Fibroblast of skin of right quadriceps (primary cell): ENCODE measurements at places on chromosomes 4 and X.

DNA sequence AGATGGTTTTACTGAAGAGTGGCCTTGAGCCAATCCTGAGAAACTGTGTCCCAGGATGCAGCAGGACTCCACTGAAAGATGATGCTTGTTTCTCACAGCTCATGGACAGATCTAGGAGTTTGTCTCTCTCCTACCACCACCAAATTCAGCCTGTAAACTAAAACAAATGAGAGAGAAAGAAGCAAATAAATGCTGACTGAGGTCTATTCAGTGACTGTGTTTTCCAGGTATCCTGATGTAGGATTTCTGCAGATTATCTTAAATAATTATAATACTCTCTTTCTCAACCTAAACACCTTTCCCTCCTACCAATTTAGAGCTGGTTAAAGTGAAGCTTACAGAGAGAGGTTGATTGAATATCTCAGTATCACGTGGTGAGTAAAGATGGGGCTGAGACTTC is 599.6 kb upstream of the LCORL start:
- DNase-seq = no peak

GRCh38 chrX:154436983-154437752 is at the start of gene GDI1:
GDI1 (plus strand) TSS chrX:154437154; CDS start chrX:154437255, 101 bp downstream.
- DNase-seq = peak; percentile 63

DNA sequence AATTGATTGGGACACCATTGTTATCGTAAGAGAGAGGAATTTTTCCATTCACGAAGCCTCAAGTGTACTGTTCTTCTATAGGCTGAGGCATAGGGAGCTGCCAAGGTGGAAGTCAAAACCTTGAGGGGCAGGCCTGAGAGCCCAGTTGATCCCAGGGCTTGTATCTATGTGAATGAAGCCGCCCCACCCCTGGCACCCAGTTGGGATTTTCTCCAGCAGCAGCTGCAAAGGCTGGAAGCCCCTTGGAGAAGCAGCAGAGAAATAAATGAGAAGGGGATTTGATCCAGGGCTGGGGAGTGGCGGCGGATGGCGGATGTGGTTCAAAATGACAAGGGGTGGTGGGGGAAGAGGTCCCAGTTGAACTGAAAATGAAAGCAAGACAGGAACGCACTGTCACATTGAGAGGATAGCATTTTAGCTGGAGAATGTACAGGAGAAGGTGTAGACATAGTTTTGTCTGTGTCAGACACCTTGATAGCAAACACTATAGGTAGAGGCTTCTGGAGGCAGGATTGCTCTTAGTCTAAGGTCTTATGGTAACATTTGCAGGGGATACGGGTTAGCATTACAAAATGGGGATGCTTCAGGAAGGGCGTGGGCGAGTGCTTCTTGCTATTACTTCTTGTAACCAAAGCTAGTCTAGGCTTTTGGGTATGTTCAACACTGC is 32.6 kb downstream of the DOCK11 start:
- DNase-seq = no peak

GRCh38 chrX:15816886-15817285 is 26.6 kb downstream of the ZRSR2 start:
- no peak for DNase-seq

DNA sequence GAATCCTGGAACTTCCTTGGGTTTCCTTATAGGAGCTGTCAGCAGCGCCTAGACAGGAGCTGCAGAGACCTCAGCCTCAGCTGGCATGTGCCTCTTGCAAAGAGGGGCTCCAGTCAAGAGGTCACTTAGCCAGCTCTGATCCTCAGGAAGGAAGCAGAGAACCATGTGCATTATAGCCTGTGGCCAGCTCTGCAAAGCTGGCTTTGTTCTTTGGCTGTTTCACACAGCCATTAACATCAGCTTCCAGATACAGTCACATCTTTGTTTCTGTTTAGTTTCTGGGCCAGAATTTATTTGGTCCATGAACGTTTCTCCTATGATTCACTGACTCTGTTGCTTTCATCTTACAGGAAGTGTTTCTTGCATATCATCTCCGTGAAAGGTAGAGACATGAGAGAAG is 92.4 kb downstream of the CC2D2A start:
- DNase-seq = no peak

DNA sequence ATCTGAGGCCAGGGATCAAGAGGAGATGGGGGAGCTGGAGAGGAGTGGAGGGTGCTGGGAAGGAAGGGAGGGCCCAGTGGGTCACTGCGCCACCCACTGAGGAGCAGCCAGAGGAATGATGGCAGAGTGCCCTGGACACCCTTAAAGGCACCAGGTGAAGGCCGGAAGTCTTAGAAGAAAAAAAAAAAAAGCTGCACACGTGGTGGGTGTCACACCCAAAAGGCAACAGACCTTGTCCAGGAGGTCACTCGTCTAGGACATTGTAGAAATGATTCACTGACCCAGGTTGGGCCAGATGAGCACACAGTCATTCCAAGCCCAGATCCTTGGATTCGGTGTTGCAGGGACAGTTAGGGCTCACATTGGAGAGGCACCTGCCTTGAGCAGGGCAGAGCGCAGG is 93.5 kb upstream of the TRIM2 start:
- no peak for DNase-seq

- DNase-seq = peak; percentile 26
Measured at GRCh38 chr4:142856576-142856975, 10.5 kb upstream of the INPP4B start.

DNA sequence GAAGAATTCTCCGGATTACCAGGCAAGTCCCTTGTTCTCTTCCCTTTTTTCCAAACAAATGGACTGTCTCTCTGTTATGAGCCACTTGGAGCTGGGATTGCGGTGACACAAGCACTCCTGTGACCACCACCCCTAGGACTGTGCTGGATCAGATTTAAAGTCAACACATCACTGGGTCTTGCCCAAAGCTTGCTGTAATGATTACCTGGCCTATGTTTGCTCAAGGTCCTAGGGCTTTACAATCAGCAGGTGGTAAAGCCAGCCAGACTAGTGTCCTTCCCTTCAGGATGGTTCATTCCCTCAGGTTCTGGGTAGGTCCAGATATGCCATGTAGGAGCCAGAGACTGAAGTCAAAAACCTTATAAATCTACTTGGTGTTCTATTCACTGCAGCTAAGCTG is 144.7 kb downstream of the COX18 start:
- no peak for DNase-seq

GRCh38 chrX:132615391-132616131 is 126.7 kb upstream of the MBNL3 start:
- peak; percentile 8 for DNase-seq

DNA sequence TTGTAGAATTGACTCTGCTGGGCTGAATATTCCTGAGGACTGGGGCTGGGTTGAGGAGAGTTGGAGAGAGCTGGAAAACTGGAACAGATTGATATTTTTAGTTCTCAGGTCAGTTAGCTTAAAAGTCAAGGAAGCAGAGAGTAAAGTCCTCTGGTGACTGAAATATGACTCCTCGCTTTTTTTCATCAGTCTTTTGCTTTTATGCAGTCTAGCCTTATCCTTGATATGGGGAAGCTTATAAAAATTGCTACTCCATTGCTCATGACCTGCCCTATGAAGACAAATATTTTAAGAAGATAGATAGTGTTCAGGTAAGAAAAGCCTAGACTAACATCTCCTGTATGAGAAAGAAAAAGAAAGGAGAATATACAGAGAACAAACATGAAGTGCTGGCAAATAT is 152.7 kb downstream of the C4orf33 start:
- no peak for DNase-seq

GRCh38 chr4:140408974-140409373 is 18.5 kb downstream of the CLGN start:
- no peak for DNase-seq

DNA sequence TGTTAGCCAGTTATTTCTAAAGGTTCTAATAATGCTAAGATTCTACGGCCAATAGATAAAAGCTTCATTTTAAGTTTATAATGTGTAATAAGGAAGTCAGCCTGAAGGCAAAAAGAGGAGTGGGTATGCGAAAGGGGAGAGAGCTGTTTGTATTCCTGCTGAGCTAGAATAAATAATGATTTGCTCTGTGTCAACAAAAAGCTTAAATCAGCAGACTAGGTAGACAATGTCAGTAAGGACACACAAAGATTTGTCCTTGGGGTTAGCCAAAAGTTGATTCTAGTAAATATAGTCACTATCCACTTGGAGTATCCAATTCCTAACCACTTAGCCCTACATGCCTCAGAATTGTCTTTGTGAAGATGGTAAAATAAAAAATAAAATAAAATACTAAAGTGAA is 90.3 kb upstream of the GRIA3 start:
- DNase-seq = no peak

- no peak for DNase-seq
Measured at GRCh38 chr4:169617306-169617705, 3.1 kb upstream of the CLCN3 start.

DNA sequence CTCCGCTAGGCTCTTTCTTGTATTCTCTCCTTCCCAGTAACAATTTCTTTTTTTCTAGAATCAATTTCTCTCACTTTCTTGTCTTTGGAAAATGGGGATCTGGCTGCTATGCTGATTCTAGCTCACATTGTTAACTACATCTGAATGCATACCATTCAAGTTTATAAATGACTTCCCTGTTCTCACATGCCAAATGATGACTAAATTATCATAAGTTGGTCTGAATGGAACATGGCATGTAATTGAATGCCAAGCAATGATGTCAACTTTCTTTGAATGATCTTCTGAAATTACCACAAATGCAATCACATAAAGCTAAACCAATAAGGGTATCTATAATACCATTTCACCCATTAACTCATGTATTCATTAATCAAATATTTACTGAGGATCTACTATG is 2.7 kb upstream of the ITM2A start:
- no peak for DNase-seq
